Stromal cell of bone marrow (primary cell): ENCODE measurements at places on chromosomes 16 and 17.

GRCh38 chr16:65095090-65095728 lies 26.7 kb downstream of the CDH11 start:
- DNase-seq = no peak

DNA sequence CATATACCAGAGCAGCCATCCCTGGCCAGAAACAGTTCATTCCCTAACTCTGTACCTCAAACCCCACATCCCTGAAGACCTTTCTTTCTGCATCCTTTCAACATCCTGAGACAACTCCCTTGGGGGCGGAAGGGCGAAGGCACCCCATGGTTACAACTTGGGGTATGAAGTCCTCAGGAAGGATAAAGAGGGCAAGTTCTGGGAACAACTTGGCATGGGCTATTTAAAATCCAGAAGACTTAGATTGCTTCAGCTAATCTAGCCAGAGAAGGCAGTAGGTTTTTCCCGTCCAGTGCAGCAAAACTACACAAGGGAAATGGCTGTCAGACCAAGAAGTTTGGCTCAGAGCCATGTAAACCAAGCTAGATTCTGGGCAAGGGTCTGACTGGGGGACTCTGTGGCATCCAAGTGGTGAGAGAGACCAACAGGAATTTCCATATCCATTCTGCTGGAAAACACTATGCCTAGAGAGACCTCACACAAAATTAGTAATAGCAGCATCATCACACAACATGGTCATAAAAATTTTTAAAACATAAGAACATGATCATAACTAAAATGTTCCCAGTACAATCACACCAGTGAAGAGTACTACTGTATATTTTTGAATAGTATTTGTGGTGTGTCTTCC lies 113.2 kb downstream of the CDYL2 start:
- DNase-seq = peak; percentile 41

- DNase-seq = no peak
Measured at GRCh38 chr17:59124665-59125064, 18.0 kb upstream of the TRIM37 start.

DNA sequence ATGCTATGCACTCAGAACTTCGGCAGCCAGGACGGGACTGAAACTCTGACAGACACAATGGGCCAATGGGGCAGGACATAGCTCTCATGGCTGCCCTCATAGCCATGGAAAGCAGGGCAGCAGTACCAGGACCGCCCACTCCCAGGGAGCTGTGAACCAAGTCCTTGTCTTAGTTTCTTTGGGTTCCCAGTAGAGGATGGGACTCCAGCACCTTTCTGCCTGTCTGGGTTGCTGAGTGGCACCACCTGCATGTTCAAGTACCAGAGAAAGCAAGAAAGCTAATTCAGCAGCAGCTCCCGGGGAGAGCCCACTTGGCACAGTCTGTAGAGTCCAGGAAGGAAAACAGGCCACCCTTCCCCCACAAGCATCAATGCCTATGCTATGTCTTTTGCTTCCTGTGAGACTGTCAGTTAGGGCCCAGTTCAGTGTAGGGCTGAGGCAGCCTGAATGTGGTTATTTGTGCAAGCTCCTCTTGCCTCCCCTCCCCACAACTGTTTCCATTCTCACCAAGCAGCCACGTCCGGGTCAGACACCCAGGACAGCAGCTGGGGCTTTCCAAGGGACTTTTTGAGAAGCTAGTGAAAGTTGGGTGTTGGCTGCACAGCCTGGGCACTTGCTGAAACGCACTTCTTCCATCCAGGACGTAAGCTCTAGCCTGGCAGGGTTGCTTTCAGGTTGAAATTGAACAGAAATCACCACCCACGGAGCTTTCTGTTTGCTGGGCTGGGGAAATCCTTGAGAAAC lies 7.8 kb downstream of the SUPT4H1 start:
- no peak for DNase-seq

DNA sequence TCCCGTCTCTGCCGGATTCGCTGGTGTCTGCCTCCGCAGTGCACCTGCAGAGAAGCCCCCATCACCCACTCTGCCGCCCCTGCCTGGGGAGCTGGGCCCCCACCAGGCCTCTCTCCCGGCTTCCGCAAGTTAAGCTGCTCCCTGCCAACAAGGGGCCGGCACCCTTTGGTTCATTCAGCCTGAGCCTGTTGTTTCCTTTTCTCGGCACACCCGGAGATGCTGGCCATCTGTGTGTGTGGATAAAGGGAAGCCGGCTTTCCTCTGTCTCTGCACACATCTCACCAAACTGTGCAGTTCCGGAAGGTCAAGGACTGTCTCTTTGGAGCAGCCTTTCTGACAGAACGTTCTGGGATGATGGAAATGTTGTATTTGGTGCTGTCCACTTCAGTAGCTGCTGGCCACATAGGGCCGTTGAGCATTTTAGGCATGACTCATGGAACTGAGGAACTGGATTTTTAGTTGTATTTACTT lies 6.8 kb downstream of the MAPK8IP3 start:
- DNase-seq = no peak

- DNase-seq = no peak
Measured at GRCh38 chr16:86932130-86932982, 354.0 kb downstream of the FOXL1 start.

DNA sequence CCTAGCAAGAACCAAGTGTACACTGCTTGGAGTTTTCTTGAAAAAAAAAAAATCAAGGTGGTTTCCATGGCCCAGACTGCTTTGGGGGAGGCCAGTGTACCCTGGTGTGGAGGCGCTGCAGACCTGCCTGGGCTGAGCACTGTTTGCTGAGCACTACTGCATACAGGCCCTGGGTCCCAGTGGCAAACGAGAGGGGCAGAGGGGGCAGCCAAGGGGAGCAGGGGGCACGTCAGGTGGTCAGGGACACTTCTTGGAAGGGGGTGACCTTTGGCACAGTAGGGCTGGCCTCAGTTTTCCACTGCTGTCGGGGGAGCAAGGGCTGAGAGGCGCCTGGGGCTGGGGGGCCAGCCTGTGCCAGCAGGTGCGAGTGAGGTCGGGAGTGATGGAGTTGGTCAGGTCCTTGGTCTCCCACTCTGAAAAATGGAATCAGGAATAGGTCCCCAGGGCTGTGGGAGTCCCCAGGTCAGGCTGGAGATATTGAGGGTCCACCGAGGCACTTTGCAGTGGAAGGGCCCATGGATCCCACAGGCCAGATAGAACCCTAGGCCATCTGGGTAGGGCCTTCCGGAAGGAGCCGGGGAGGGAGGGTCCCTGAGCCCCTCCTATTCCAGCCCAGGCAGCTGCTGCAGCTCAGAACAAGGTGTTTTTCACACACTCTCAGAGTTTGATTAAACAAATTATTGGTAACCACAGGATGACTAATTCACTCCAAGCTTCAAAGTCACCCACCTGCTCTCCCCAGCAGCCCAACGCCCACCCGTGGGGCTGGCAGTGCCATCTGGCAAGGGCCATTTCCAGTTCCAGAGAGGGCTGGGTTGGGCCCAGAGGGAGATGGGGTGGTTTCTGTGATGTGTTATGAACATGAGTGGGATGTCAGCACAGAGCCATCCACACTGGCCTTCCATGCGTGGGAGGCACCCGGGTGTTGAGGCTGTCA lies 3.5 kb downstream of the ZFPM1 start:
- DNase-seq = no peak

- no peak for DNase-seq
Measured at GRCh38 chr16:86396901-86397311, 113.4 kb upstream of the FOXF1 start.

GRCh38 chr17:64107500-64108236 lies 22.3 kb downstream of the ERN1 start:
- no peak for DNase-seq

DNA sequence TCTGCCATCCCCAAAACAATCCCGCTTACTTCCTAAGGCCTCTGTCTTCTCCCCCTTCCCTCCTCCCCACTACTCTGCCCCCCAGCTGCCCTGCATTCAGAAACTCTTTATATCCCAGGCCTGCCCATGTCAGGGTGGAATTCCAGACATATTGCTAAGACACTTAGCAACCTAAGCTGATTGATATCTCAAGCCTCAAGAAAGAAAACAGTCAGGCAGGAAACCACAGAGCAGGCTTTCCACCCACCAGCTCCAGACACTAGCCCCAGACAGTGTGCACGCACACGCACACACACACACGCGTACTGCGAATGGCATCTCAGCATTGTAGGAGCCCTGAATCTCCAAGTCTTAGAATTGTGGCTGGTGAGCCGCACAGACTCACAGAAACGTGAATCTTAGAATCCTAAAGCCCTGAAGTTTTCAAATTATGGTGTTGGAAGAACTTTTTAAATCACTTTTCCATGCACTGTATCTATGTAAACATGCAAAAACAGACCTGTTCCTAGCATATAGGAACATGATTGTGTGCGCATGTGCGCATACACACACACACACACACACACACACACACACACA lies 8.8 kb upstream of the LPCAT2 start:
- DNase-seq = peak; percentile 97

GRCh38 chr16:16162591-16162990 lies 60.7 kb downstream of the ABCC6 start:
- no peak for DNase-seq

DNA sequence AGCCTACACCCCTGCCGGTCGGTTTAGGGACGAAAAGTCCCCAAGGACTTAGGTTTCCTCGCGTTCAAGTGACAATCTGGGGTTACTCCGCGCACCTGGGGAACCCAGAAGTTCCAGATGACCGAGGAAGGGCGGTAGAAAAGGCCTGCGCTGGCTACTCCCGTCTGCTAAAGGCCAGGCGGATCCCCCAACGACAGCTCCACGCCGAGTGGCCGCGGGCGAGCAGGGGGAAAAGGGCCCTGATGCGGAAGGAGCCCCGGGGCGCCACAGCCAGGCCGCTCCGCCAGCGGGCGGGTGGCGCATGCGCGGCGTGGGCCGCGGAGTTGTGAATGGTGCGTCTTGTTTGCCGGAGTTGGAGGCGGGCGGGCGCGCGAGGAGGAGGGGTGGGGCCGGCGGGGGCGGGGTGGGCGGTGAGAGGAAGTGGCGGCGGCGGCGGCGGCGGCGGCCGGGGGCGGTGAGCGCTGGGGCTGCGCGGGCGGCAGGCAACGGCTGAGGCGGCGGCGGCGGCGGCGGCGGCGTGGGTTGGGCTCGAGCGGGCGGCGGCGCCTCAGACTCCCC lies at the start of gene CBFB:
Gene CBFB (plus strand): TSS at position 454 of the 558 bp plus-strand sequence. CDS start 259 bp downstream, outside the sequence.
- peak; percentile 83 for DNase-seq

DNA sequence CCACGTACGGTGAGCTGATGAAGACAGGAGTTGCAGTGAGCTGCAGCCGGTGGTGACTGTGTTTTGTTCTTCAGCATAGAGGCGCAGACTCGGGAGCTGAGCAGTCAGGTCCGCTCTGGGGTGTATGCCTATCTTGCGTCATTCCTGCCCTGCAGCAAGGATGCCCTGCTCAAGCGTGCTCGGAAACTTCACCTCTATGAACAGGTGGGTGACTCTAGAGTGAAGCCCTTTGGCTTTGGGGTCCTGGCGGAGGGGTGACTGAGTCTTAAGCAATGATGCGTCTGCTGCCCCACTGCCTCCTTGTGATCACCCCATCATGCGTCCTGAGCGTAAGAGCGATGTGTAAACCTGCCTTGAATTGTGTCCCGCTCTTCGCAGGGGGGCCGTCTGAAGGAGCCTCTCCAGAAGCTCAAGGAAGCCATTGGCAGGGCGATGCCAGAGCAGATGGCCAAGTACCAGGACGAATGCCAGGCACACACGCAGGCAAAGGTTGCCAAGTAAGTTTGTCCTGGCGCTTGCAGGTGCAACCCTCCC lies 22.9 kb downstream of the UBN1 start:
- DNase-seq = no peak

DNA sequence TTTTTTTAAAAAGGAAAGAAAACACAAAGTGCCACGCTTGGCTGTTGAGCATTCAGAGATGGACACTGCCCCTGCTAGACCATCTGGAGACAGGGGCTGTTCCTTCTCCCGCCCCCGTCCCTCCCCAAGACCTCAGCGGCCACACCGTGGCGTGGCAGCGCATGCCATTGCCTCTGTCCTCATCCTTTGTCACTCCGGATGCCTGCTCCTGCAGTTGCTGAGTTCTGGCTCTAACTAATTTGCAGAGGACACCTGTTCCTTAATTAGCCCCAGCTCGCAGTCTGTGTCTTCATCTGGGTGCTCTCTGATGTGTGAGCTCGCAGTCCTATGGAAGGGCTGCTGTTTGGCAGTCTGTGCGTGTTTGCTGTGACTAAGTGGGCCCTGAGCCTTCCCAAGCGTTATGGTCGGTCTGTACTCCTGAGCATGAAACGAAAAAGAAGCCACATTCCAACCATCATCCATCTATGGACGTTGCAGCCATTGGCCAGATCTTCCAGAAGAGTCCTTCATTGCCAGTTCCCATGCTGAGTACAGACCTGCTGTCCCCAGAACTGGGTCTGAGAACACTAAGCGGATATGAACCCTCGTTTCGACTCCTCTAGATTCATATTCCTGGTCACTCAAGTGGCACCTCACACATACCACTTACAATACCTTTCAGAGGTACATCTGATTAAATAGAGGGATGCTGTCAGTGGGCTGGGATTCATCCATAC lies 40.9 kb upstream of the NAT9 start:
- DNase-seq = no peak

DNA sequence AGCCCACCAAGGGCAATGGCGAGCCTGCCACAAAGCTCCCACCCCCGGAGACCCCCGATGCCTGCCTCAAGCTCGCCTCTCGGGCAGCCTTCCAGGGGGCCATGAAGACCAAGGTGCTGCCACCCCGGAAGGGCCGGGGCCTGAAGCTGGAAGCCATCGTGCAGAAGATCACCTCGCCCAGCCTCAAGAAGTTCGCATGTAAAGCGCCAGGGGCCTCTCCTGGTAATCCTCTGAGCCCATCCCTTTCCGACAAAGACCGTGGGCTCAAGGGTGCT lies 40.1 kb downstream of the SREBF1 start:
- no peak for DNase-seq

DNA sequence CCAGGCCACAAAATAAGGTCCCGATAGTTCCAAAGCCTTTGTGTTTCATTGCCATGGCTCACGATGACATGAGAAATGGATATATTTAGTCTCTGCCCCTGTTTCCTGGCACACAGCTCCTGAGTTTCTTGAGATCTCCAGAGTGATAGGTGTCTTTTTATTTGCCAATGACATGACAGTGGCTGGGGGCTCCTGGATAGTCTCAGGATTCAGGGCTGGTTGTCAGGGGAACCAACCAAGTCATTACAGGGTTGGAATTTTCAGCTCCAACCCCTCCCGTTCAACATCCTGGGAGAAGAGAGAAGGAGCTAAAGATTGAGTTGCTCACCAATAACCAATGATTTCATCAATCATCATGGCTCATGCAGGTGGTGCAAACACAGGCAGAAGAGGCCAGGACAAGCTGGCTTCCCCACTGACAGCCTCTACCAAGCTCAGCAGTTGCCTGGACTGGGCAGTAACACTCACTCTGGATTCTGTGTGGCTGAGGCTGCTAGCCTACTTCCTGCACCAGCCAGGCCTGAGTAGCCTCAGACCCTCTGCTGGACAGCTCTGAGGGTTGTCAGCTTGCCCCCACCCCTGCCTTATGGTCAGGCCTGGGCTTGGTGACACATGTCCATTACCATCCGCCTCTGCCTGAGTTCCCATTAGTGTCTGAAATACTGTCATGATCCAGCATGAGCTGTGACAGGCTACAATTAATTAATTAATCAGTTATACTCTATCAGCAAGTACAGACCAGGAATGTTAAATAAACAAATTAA lies 534.4 kb upstream of the CDH5 start:
- no peak for DNase-seq
